Ammon's horn (tissue), 1 donor: ENCODE measurements at places on chromosomes 5 and 9.

- DNase-seq: no peak
Observed at GRCh38 chr9:114307899-114308267, 15.0 kb upstream of the ORM1 start.

DNA sequence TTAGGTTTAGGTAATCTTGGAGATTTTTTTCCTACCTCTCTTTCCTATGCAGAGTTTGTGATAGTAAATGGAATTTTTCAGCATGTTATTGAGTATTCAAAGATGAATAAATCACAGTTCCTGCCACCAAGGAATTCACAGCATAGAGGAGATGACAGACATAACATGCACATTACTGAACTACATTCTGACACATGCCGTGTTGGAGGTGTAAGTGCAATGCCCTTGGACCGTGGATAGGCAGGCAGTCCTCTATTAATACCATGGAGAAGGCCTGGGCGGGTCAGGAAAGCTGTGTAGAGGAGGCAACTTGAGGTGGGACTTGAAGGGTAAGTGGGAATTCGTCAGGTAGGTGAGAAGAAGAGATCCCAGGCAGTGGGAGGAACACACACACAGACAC, 43.9 kb downstream of the MCCC2 start:
- DNase-seq: no peak

DNA sequence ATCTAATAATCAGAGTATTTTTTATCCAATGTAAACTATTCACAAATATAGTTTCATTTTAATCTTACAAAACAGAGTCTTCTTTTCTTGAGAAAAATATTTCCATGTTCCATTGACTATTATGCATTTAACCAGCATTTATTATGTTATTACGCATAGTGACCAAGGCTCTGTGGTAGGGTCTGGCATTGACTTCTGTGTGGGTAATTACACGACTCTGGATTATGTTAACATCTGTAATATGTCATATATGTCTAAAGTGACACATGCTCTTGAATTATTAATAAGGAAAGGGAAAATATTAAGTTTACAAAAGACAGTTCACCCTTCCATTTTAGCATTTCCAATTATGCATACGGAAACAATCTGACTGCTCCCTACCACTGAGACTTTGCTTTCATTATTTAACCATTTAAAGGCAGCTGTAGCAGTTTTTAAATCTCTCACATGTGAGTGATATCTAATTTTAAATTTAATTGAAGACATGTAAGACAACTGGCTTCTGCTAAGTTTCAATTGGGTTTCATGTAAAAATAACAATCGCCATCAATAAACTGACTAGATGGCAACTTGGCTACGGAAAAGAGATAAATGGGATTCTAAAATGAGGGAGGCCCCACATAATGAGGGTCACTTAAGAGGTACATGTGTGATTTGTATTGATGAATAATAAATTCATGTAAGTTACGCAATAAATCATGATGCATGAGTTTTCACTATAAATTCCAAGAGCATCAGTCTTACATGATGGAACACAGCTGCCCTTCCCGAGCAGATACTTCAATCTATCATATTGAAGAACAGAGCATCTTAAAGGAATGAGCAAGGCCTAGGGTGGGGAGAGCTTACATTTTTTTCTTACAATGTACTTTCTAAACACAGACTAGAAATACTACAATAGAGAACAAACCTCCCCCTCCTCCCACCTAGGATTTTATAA, 1056.8 kb downstream of the MAT2B start:
- no peak for DNase-seq

DNA sequence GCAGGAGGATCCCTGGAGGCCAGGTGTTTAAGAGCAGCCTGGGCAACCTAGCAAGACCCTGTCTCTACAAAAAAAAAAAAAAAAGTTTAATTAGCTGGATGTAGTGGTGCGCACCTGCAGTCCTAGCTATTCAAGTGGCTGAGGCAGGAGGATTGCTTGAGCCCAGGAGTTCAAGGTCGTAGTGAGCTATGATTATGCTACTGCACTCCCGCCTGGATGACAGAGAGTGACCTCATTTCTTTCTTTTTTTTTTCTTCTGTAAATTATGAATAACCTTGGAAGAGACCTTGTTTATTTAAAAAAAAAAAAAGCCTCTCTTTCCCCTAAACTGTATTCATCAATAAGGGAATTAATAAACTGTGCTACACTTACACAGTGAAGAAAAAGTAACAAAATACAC, 43.6 kb upstream of the SLC30A5 start:
- DNase-seq: no peak

DNA sequence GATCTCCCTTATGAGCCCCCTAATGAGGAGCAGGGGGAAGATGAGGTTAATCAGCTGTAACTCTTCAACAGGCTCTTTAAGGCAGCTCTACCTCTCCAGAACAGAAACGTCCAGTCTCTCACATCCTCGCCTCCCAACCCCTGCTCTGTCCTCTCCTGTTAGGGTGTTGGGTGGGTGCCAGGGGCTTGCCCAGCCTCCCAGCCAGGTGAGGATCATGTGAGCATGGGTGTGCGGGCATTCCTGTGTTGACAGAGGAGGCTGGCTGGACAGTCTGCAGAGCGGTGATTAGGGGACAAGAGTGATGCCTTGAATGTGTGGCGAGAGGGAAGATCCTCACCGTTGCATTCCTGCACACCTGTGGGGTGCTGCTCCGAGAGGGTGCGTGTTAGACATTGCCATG, 51.7 kb downstream of the CCDC180 start:
- no peak for DNase-seq

- DNase-seq: no peak
Observed at GRCh38 chr9:105405514-105406131, 42.2 kb upstream of the FSD1L start.

- DNase-seq: no peak
Observed at GRCh38 chr5:39696672-39697398, 272.1 kb upstream of the DAB2 start.

DNA sequence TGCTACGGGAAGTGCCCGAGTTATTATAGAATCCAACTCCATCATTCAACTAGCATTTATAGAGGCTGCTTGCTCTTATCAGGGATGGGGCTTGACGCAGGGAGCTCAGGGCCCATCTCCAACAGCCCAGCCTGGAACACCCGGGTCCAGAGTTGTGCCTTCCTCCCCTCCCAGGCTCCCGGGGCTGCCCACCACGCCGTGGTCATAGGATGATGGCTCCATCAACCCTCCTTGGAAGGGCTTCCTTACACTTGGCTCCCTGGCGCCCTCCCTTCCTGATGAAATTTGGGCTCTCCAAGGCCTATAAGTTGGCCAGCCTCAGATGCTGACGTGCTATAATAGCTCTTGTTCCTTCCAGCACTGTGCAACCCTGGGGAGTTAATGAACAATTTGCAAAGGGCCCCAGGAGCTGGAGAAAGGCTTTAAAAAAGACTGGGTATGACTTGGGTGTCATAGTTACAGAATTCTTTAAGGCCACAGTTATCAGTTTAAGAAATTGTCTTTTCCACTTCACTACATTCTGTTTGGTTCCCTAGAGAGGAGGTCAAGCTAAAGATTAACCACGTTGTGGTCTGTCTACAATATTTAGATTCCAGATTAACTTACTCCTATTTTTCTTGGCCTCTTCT, 42.5 kb upstream of the GADD45G start:
- no peak for DNase-seq

- no peak for DNase-seq
Observed at GRCh38 chr5:14305045-14305444, 161.9 kb downstream of the TRIO start.
